Activated naive CD8-positive, alpha-beta T cell treated with anti-CD3 and anti-CD28 coated beads, Interleukin-2, amount 50 U/mL, for 16 hours (primary cell): ENCODE measurements at places on chromosomes 3 and 15.

DNA sequence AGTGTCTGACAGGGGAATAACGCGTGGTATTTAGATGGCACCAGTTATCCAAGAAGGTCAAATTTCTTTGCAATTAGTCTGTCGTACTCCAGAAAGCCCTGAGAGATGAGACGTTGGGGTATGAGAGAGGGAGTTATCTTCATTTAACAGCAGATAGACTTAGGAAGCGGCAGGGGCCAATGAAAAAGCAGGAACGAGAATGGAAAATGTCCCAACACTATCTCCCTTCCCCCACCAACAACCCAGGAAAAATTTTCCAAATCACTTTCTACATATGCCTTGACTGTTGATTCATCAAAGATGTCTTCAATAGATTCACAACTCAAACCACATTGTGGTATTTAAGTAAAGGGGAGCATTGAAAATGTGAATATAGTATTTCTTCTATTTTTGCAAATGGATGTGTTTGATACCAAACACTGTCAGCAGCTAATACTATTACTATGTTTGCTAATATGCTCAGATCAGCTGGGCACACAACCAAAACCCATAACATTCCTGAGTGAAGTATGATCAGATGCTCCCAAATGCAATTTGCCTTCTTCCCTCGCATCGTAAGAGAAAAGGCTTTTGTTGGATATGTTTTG is 13.3 kb upstream of the GREM1 start:
- no peak for DNase-seq

GRCh38 chr3:178765472-178765871 is 229.2 kb downstream of the KCNMB2 start:
- no peak for DNase-seq

DNA sequence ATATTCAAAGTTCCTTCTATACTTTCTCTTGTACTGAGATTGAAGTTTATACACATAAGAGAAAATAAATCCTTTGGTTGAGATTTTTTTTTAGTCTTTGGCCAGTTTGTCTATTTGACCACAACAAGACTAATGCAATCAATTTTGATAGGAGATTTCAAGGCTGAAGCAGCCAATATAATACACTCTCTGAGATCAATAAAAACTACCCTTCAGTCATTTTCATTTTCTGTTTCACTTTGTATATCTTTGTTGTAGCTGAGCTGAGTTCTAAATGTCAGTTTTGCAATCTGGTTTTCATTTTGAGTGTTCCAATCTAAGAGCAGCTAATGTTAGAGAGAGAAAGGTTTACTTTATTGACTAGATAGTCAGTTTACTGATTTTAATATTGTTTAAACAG is 623.8 kb upstream of the ROBO1 start:
- no peak for DNase-seq

GRCh38 chr15:27238209-27238608 is 267.2 kb downstream of the GABRG3 start:
- DNase-seq = no peak

DNA sequence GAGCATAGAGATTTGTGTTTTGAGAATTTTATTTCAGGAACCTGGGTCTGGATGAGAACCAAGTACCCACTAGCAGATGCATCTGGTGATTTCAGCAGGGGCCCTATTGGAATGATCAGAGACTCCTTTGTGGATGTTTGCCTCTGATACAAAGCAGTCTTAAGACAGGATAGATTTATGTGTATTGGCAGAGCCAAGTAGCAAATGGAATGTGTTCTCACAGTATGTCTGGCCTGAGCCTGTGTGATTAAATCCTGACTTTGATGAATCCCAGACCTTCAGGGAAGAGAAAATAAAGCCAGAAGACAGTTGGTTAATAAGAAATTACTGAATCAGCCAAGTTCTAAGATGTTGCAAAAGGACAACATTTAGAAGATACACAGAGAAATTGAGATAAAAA is 755.5 kb upstream of the SEMA6D start:
- no peak for DNase-seq

DNA sequence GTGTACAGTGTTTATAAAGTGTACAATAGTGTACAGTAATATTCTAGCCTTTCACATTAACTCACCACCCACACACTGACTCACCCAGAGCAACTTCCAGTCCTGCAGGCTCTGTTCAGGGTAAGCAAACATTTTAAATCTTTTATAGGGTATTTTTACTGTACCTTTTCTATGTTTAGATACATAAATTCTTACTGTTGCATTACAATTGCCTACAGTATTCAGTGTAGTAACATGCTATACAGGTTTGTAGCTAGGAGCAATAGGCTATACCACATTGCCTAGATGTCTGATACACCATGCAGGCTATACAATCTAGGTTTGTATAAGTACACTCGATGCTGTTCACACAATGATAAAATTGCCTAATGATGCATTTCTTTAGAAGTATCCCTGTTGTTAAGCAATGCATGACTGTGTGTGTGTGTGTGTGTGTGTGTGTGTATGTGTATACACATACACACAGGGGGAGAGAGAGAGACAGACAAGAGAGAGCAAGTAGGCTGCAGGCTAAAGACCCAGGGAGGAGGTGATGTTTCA is 72.5 kb upstream of the PRR23C start:
- DNase-seq = no peak

- no peak for DNase-seq
Measured at GRCh38 chr3:42961633-42962032, 17.5 kb upstream of the GASK1A start.

GRCh38 chr3:9803494-9803893 is 6.6 kb upstream of the TTLL3 start:
- DNase-seq = no peak

- DNase-seq = no peak
Measured at GRCh38 chr3:119542168-119542767, 17.1 kb downstream of the CD80 start.

- no peak for DNase-seq
Measured at GRCh38 chr3:126531051-126531330, 7.0 kb downstream of the CHST13 start.

- DNase-seq = no peak
Measured at GRCh38 chr3:126131881-126132750, 48.2 kb upstream of the SLC41A3 start.

- no peak for DNase-seq
Measured at GRCh38 chr3:115800489-115801075, 177.3 kb downstream of the GAP43 start.

- DNase-seq = no peak
Measured at GRCh38 chr15:65653341-65653740, 31.6 kb downstream of the SLC24A1 start.

- DNase-seq = no peak
Measured at GRCh38 chr3:146322216-146322817, 71.4 kb upstream of the PLSCR4 start.

DNA sequence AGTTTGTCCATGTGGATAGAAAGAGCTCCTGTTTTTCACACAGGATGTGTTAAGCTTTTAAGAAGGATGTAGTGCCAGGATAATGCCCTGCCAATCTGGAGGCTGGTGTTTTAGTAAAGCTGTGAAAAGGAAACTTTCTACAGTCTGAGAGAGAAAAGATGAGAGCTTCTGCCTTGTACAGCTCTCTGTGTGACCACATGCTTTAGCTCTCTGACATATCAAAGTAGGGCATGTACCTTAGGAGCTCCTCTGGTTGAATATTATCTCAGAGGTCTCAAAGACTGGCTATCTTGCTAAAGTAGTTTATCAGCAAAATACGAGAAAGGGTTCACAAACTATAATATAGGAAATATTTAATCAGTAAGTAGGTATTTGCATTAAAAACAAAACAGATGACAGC is 30.4 kb downstream of the CDIN1 start:
- DNase-seq = no peak

- DNase-seq = no peak
Measured at GRCh38 chr3:14548321-14548729, 8.2 kb upstream of the GRIP2 start.

DNA sequence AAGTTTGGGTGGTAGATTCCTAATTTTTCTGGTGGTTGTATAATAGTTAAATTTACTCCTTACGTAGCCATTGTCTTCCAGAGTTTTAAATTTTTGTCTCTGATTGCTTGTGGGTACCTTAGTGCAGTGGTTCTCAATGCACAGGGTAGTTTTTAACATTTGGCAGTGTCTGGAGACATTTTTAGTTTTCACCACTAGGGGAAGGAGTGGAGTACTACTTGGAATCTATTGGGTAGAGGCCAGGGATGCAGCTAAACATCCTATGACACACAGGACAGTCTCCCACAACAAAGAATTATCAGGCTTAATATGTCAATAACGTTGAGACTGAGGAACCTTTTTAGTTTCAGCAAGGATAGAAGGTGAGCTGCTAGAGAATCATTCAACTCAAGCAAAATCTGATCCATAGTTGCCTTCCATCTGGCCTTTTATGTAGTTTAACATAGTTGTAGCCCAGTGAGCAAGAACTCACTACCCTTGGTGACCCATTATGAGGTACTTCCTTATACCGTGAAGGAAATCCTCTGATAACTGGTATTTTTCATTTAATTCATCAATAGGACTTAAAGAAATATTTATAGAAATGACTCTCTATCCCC is 8.6 kb upstream of the STX19 start:
- no peak for DNase-seq

DNA sequence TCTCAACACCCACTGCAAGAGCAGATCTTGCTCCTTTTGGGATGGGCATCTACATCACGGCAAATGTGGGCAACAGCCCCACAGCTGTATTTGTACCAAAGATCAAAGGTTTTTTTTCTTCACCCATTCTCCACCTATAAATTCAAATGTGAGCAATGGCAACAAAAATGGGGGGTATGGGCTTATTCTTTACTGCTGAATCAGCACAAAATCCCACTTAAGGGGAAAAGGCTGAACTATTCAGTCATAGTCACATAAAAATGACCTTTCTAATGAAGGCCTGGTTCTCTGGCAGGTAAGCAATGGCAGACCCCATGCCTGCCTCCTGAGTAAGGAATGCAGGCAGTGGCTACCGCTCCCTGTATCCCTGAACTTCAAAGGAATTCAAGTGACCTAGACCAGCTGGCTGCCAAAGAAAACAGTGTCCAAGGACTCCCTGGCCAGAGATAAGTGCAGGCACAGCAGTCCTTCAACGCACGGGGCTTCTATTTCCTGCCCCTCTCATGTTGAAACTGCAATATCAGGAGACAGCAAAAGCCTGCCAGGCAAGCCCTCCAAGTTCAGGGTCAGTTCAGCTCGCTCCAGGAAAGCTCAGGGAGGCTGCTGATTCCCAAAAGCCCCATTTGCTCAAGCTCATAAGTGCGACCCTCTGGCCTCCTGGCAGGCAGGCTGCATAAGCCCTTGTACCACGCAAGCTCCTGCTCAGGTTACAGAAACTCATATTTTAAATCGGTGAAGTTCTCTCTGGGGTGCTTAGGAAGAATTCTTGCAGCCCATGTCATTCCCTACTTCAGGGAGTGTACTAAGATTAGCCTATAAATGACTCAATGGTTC is 134.1 kb downstream of the PDZRN3 start:
- DNase-seq = no peak

DNA sequence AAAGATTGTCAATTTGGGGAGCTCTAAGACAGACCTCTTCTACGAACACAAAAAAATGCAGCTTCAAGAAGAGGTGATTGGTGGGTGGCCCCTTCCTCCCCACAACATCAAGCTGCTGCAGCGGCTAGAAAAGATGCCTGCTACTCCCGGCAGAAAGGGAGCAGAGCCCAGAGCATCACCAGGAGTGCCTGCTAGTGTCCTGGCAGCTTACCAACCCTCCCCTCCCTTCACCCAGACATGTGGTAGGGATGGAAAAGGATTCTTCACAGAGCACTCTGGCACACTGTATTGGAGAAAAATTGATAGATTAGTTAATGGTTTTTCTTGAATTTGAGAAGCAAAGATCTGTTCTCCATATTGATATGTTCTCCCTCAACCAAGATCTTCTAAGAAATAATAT is 10.8 kb downstream of the IP6K1 start:
- no peak for DNase-seq

DNA sequence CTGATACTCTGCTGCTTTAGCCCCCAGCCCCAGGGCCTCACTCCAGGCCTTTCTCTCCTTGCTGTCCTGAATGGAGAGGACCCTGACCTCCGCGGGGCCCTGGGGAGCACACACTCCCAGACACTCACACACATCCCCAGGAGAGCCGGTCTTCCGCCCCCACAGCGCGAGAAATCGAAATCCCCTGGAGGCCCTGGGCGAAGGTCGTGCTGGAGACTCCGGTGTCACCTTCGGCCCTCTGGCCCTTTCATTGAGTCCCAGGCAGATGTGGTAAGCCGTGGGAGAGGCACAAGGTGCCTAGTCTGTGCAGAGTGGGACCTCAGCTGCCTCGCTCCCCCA is 848 bp upstream of the GOLGA8B start:
- no peak for DNase-seq

DNA sequence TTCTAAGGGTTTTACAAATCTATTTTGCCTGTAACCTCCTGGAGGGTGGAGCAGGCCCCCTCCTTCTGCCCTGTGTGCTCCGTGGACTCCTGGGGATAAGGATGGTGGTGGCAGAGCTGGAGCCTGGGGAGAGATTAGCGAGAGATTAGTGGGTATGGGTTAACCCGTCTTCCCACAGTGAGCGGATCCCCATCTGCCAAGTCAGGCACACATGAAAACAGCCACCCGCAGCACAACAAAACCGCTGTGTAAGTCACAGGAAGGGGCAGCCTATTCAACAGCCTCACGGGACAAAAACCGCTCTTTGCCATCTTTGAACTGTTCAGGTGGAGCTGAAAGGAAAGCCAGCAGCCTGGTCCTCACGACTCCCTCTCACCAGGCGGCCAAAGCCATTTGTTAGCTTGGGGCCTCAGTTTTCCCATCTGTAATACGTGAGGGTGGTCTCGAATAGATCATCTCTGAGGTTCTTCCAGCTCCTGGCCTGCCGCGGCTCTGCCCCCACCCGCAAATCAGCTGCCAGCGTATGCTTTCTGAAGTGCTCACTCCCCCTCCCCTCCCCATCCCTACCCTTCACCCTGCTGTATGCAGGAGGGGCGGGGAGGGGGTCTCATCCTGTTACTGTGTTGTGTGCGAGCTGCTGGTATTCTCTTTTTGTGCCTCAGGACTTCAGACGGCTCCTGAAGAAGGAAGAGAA is 43.6 kb downstream of the PDIA5 start:
- no peak for DNase-seq

DNA sequence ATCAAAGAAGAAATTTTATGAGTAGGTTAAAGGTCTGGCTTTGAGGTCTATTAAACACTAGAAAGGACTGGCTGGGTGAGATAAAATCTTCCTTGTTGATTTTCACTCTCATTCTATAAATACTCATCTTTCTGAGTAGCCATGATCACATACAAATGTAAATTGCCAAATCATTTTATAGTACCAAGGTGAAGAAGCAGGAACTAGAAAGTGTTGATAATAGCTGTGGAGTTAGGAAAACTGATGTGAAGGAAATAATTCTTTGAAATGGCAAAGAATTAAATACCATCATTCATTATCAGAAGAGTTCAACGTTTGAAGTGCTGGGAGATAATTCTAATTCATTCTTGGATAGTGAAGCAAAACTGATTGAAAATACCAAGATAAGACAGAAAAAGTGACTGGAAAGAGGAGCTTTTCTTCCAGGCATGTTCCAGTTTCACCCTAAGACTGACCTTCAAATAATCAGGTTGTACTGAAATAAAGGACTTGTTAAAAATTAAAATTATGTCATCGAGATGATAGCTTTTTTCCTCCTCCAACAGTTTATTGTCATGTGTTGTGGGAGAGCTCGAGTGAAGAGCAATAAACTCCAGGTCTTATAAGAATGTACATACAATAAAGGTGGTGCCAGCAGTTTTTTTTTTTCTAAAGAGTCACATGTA is 17.4 kb downstream of the THBS1 start:
- DNase-seq = no peak

- no peak for DNase-seq
Measured at GRCh38 chr15:49715211-49715610, 94.4 kb downstream of the DTWD1 start.

- DNase-seq = no peak
Measured at GRCh38 chr15:100206643-100207042, 135.1 kb downstream of the ADAMTS17 start.

GRCh38 chr3:142884531-142884930 is 4.4 kb downstream of the PCOLCE2 start:
- DNase-seq = no peak
